Neural progenitor cell (in vitro differentiated cells): ENCODE measurements at places on chromosomes 11 and 22. TPM values are rescaled to one million over a fixed set of nuclear protein-coding genes. Genes with fewer than 3 reads are reported as not detected.

- DNase-seq, result peak; percentile 56
Measured at GRCh38 chr11:103035791-103036434, 56.0 kb downstream of the DCUN1D5 start.

DNA sequence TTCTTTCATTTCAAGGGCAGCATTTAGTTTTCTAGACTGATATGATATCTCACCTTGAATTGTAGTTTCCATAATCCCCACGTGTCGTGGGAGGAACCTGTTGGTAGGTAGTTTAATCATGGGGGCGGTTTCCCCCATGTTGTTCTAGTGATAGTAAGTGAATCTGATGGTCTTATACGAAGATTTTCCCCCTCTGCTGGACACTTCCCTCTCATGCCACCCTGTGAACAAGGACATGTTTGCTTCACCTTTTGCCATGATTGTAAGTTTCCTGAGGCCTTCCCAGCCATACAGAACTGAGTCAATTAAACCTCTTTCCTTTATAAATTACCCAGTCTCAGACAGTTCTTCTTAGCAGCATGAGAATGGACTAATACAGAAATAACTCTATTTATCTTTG, 851.1 kb upstream of the FAT3 start:
- DNase-seq, result peak; percentile 23

- DNase-seq, result no peak
Measured at GRCh38 chr11:85170184-85170583, 457.0 kb downstream of the DLG2 start.

- no peak for DNase-seq
Measured at GRCh38 chr11:101158119-101158518, 28.5 kb upstream of the PGR start.

DNA sequence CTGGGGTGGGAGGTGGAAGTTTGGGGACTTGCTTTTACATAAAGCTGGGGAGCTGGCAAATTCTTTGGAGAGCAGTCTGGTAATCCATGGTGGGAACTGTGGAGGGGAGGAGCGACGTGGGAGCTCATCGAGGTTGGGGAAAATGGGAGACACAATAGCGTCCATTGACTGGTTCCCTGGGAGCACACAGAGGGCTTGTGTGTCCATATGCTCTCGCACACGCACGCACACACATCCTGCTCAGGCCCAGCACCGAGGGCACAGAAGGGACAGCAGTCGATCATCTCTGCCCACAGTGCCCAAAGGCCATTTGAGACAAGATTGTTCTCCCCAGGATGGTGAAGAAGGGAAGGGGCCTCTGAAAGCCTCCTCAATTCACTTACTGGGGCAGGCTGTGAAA, 53.7 kb downstream of the FBXO7 start:
- no peak for DNase-seq

DNA sequence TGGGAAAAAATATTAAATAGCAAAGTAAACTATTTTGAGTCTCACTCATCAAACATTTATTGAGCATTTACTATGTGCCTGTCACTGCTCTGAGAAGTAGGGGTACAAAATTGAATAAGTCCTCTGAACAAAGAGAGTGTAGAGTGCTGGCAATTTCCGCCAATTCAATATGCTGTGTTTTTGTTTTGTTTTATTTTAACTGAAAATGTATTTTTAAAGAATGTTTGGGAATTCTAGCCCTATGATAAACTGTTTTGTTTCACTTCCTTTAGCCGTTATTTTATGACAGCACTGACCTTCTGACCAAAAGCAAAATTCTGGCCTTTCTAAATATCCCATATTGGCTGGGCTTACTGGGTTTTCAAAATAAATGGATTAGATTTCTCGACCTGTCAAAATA, 64.7 kb upstream of the LMO2 start:
- no peak for DNase-seq

- no peak for DNase-seq
Measured at GRCh38 chr11:104546501-104546900, 351.8 kb downstream of the CASP12 start.

- DNase-seq, result no peak
Measured at GRCh38 chr11:123580137-123580536, 74.3 kb downstream of the SCN3B start.

DNA sequence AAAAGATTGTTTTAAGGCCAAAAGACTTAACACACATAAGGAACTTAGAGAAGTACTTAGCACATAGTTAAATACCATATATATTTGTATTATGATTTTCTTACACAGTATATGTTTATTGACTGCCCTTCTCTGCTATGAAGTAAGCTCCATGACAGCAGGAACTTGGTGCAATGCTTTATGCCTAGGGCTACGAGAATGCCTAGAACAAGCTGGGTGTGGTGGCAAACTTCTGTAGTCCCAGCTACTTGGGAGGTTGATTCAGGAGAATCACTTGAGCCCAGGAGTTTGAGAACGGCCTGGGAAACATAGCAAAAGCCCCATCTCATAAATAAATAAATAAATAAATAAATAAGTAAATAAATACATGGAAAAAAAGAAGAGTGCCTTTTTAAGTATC, 1.9 kb downstream of the SLC5A12 start:
- DNase-seq, result no peak

GRCh38 chr11:85123752-85124231, 503.4 kb downstream of the DLG2 start:
- no peak for DNase-seq

- DNase-seq, result peak; percentile 67
Measured at GRCh38 chr11:32334822-32335221, 100.5 kb downstream of the WT1 start.

DNA sequence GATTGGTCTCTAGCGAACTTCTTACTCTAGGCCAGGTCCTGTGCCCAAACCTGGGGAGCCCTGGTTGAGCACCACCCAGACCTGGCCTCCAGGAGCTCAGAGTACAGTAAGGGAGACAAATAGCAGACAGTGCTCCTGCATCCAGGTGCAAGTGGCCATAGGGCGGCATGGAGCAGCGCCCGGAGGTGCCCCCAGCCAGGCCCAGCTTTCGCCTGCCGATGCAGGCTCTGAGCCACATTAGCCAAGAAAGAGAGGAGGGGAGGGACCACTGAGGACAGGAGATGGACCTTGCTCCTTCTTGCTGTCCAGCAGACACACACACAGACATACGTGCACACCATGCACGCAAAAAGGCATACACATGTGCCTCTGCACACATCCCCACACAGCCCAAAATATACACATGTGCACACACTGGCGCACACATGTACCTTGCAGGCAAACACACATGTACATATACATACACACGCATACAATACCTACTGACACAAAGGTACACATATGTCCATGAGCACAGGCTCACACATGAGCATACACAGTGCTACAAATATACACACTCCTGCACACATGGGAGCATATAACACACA, 68.7 kb upstream of the FGF3 start:
- DNase-seq, result no peak

- DNase-seq, result no peak
Measured at GRCh38 chr11:123431619-123432018, 1.6 kb downstream of the GRAMD1B start.

DNA sequence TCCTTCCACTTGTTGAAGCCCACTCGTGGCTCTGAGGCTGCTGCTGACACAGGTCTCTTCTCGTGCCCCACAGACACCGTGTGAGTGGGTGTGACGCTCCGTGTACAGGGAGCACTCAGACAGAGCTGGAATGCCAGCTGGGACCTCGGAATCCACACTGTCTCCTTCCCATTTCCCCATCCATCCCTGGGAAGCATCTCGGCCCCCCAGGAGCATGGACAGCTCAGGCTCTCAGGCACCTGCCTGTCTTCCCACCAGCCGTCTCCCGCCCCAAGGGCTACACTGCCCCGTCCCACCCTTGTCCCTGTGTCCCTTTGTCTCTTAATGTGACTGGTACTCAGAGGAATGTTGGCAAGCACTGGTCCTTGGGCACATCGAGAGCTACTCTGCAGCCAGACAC, 63.8 kb downstream of the ARHGAP8 start:
- DNase-seq, result no peak

- DNase-seq, result no peak
Measured at GRCh38 chr11:117230286-117230961, 1.4 kb downstream of the PCSK7 start.

- no peak for DNase-seq
Measured at GRCh38 chr11:126736682-126737572, 263.6 kb downstream of the KIRREL3 start.

- no peak for DNase-seq
Measured at GRCh38 chr11:120389693-120390584, 53.7 kb downstream of the ARHGEF12 start.

DNA sequence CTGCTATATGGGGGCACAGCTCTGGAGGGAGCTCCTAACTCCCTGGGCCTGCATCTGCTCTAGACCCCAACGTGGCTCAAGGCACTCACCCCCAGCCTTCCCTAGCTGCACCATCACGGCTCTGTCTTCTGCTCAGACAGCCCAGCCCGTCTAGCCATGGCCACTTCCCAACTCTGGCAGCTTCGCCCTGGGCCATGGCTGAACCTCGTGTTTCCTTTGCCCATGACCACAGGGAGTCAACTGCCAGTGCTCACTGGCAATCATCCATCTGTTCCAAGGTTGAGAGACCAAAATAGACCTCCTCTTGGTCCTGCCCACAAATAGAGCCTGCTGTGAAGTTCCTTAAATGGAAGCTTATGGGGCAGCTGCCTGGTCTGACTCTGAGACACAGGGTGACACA, 5.4 kb downstream of the LMO1 start:
- no peak for DNase-seq

- DNase-seq, result no peak
Measured at GRCh38 chr11:100794446-100794845, 107.4 kb downstream of the ARHGAP42 start.

GRCh38 chr22:25827415-25827814, 85.4 kb downstream of the MYO18B start:
- DNase-seq, result peak; percentile 68

GRCh38 chr11:68956142-68956541, 24.6 kb downstream of the MRGPRD start:
- DNase-seq, result peak; percentile 68

DNA sequence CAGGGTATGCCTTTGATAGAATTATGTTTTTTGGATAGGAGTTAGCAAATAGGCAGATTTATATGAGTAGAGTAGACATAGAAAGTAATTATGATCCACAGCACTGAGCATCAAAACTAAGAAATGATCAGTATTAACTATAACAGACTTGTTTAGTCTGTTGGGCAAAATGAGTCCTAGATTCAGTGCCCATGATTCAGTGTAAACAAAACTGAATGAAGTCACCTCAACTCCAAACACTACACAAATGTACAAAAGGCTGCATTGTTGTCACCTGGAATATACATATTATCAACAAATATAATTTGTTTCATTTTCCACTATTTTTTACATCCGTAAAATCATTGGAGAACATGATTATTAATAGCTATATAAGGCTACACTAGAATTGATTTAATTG, 6.7 kb downstream of the UEVLD start:
- DNase-seq, result no peak

GRCh38 chr22:21762712-21763581, 27.4 kb upstream of the YPEL1 start:
- no peak for DNase-seq

DNA sequence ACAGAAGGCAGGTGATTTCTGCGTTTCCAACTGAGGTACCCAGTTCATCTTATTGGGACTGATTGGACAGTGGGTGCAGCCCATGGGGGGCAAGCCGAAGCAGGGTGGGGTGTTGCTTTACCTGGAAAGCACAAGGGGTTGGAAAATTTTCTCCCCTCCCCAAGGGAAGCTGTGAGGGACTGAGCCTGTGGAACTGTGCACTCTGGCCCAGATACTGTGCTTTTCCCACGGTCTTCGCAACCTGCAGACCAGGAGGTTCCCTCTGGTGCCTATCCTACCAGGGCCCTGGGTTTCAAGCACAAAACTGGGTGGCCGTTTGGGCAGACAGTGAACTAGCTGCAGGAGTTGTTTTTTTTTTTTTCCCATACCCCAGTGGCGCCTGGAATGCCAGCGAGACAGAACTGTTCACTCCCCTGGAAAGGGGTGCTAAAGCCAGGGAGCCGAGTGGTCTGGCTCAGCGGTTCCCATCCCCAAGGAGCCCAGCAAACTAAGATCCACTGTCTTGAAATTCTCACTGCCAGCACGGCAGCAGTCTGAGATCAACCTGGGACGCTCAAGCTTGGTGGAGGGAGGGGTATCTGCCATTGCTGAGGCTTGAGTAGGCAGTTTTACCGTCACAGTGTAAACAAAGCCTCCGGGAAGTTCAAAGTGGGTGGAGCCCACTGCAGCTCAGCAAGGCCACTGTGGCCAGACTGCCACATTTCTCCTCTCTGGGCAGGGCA, 97.2 kb downstream of the JRKL start:
- DNase-seq, result peak; percentile 20

DNA sequence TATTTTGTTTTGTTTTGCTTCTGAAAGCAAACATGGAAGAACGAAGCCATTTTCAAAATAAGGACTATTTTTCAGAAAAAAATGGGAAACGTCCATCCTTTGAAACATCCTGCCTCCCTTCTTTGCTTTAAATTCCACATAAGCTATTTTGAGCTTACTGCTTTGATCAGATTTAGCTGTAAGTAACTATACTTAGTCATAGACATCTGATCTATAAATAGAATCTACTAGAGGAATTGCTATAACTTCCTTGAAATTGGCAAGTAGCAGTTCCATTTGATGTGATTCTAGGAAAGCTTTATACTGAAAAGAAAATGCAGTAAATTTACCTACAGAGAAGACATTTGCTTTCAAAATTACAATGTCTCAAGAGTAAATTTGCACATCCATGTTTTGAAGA, 305.8 kb downstream of the TTC28 start:
- DNase-seq, result no peak

DNA sequence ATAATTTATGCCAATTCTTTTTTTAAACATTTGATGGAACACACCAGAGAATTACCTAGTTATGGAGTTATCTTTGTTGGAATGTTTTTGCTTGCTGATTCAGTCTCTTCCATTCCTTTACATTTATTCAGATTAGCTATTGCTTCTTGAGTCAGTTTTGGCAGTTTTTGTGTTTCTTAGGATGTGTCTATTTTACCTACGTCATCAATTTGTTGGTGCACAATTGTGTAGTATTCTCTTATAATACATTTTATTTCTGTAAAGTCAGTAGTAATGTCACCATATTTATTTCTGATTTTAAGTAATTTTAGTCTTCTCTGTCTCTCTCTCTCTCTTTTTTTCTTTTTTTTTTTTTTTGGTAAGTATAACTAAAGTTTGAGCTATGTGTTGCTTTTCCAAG, 929.5 kb upstream of the RAG2 start:
- DNase-seq, result no peak

The DDI1 gene
- not detected in 2 replicates for total RNA-seq

The CARD16 gene
- total RNA-seq, result not detected in 2 replicates

The CYP2R1 gene
- 28.8 and 29.9 TPM in 2 replicates for total RNA-seq

The H19 gene
- not detected in 2 replicates for total RNA-seq

The C11orf65 gene
- total RNA-seq, result 1.8 and 11.4 TPM in 2 replicates

The NRIP3 gene
- total RNA-seq, result 38.1 and 42.7 TPM in 2 replicates

The PHETA2 gene
- 0.79 and 2.3 TPM in 2 replicates for total RNA-seq

The OR10D3 gene
- total RNA-seq, result not detected in 2 replicates

The TEX54 gene
- not detected in 2 replicates for total RNA-seq
